ENCODE measurements at places on chromosomes 4 and X. TPM values are rescaled to one million over a fixed set of nuclear protein-coding genes. Genes with fewer than 3 reads are reported as not detected.

DNA sequence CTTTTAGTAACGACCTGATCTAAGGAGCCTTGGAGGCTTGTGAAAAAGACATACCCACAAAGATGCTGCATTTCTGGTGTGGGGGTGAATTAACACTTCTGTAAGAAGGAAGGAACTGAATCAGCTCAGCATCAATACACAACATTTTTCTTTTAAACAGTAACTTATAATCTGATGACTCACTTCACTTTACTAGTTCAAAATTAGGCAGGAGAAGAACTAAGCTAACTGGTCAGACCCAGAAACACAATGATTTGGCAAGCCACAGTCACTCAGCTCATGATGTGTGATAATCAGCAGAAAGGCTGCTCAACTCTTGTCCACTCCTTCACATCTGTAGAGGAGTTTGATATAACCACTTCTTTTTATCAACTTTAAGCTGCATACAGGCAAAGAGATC lies 4.6 kb downstream of the MMAA start:
- peak; percentile 43 for DNase-seq

GRCh38 chr4:140903522-140904475 lies 147.6 kb upstream of the TBC1D9 start:
- peak; percentile 35 for DNase-seq

- DNase-seq = no peak
Measured at GRCh38 chrX:42951747-42952146, 173.8 kb upstream of the PPP1R2C start.

- DNase-seq = no peak
Measured at GRCh38 chr4:104235967-104236366, 258.7 kb downstream of the CXXC4 start.

GRCh38 chr4:88846206-88846790 lies 148.7 kb upstream of the NAP1L5 start:
- no peak for DNase-seq

DNA sequence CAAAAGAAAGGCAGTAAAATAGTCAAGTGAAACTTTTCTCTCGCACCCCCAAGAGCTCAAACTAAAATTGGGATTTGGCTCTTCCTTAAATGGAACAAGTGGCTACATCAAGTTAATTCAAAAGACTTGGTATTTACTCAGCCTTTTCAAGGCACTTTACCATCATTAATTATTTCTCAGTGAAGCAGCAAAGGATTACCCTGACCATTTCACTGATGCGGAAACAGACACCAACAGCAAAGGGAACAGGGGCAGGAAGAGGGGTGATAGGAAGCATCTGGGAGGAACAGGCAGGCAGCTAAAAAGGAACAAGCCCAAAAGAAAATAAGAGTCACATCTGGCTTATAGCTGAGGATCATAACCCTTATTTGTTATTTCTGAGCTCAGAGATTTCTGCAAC lies 2.7 kb downstream of the SCML2 start:
- no peak for DNase-seq

Gene ETDB
- total RNA-seq = not detected

GRCh38 chr4:103137446-103137827 lies 37.8 kb upstream of the BDH2 start:
- DNase-seq = no peak

DNA sequence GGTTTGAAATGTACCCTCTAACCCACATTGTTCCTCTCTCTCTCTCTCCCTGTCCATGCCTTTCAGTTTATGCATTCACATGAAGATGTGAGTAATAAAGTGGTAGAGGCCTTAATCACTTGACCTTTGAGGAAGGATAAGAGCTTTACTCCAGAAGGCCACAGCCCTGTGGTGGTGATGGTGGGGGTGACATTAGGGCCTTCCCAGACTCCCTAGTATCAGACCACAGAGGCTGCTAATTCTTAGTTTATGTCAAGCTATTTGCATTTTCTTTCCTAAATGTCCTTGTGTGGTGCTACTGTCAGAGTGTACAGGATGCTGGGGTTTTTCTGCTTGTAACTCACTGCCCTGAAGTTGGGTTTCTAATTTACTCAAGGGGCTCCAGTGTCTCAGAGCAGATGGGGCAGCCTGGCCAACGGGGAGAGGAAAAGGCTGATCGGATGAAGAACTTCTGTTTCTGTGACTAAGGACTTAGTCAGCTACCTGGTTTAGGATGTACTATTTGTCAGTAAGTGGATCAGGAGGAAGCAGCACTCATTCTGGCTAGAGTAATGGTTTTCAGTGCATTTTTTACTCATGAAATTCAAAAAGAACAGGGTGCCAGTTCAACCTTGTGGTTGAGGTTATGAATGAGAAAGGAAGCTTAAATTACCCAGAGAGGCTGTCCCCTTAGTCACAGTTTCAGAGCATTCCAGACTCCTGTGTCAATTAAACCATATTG lies 509.6 kb upstream of the DIPK2B start:
- DNase-seq = peak; percentile 81

Gene ASB5
- total RNA-seq = not detected

DNA sequence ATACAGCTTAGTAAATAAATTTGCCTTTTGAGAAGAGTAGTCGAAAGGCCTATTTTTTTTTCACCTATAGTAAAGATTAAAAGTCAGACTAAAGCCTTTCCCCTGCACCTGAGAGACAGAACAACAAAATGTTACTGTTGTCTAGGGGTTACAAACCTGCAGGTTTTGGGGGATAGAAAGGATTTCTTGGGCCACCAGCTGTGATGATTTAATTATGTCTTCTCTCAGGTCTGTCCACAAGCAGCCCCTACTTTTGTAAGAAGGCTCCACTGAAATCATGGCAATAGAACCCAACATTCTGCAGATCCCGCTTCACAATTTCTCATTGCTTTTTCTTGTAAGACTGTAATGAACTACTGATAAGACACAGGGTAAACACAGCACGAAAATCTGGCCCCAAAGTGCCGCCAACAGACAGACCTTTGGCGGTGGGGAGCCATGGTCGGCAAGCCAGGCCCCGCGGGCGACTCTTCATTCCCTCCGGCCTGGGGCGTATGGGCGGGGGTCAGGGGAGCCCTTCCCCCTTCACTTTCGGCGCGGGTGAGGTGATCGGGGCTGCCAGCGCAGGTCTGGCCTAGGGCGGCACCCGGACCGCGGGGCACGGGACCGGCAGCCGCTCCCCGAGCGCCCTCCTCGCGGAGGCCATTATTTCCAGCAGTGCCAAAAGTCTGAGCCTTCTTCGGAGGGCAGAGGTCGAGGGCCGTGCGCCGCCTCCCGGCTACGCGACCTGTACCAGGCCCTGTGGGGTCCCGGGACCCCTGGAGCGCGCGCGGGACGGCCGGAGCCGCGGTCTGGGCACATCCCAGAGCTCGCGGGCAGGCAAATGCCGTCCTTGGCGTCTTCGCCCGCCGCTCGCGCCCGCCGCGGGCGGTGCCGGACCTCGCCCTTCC lies 812 bp upstream of the KDM6A start:
- DNase-seq = no peak

GRCh38 chrX:1466971-1467561 lies 14.4 kb upstream of the ASMTL start:
- no peak for DNase-seq

- DNase-seq = no peak
Measured at GRCh38 chr4:176291748-176292147, 22.7 kb upstream of the ASB5 start.

GRCh38 chr4:100936661-100937375 lies 410.5 kb downstream of the PPP3CA start:
- no peak for DNase-seq

DNA sequence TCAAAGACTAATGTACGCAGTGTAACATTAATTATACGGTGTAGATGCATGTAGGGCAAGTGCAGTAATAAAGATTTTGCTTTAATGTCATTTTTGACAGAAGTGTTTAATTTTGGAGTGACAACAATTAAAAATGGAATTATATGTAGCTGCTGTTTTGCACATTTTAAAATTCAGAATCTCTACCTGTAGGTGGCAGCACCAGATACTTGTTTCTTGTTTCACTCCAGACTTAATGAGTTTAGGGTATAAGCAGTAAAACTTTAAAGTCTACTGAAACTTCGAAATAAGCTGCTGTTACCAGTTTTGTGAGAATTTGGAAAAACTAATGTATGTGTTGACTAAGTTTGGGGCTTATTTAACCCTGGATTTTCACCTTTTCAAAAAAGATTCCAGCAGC lies 144.9 kb downstream of the POLA1 start:
- no peak for DNase-seq

DNA sequence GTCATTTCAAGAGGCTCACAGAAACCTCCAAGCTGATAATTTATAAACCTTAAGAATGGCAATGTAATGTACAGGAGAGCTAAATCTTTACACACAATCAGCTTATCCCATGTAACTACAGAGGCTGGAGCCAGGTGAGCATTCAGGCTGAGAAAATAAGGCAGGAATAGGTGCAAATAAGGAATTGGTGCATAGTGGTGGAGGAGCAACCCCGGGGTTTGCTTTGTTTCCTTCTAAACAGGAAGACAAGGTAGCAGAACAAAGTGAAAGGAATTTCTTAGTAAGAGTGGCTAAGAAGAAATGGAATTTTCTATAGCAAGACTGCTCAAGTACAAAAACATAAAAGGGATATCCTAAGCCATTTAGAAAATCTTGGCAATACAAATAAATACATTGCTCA lies 82.4 kb downstream of the NR3C2 start:
- DNase-seq = no peak

DNA sequence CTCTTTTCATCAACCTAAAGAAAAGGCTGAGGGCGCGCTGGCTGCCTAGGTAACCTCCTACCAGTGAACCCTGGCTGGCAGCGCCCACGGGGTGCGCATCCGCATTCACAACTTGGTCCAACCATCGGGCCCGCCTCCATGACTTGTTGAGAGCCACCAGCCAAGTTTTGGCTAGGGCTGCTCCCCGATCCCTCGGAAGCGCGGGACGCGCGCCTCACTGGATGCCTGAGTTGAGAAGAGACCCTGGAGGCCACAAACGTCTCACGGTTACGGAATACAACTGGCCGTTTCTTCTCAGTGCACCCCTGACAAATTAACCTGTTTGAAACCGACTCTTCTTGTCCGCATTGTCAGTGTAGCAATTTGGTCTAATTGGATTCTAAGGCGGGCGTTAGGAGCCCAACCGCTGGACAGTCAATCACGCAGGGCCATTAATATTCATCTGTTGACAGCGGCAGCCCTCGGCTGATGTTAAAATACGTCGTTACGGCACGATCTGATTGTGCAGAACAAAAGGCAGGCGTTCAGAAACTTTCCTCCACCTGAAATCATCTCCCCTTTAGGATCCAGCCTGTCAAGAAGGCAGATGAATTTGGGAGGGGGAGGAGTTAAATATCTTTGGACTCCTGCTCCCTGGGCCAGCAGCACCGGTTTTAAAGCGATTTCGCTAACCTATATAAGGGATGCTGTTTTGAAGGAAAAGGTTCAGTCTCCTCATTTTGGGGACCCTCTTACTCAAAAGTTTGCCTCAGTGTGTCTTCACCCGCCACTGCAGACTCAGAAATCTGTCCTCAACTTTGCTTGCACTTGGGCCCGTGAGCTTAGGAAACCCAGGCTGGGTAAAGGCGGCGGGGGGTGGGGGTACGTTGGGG lies 1.2 kb downstream of the GPC3 start:
- no peak for DNase-seq

DNA sequence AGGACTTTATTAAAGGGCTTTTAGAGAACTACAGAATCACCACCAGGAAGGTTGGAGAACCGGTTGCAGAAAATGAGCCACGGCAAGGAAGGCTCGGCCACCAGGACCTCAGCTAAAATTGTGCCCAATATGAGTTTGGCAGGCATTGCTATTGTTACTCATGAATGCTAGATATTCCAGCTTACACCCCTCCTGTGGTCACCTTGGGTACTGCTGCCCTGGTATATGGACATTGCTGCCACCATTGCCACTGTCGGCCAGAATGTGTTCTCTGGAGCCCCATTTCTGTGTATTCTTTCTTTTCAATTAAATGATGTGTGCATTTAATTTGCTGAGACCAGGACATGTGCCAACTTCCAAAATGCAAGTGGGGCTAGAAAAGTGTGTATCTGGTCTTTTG lies 626.7 kb upstream of the BOD1L1 start:
- DNase-seq = no peak

DNA sequence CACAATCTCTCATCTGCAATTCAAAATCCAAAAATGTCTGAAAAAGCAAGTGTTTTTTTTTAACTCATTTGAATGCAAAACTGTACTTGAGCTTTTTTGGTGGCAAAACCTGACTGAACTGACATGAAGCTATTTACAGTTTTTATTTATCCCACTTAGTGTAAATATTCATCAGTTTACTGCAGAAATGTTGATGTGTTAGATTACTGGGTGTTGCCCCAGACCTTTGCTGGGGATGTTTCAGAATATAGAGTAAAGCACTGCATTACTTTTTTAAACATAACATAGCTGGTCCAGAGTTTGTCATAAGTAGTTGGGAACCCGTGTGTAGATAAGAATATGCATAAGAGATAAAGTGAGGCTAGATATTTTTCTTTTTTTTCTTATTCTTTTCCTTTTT lies 27.3 kb downstream of the PTPN13 start:
- DNase-seq = no peak

Gene USP46
- 8.5 TPM for total RNA-seq

GRCh38 chr4:142293536-142293935 lies 552.6 kb downstream of the INPP4B start:
- DNase-seq = no peak

Gene CT45A10
- not detected for total RNA-seq

- DNase-seq = no peak
Measured at GRCh38 chr4:52195869-52196268, 144.8 kb downstream of the SPATA18 start.

Gene NUDT10
- total RNA-seq = 3.2 TPM

- no peak for DNase-seq
Measured at GRCh38 chrX:153824348-153824747, 6.0 kb downstream of the PDZD4 start.

- no peak for DNase-seq
Measured at GRCh38 chr4:102791318-102791835, 30.6 kb upstream of the MANBA start.

DNA sequence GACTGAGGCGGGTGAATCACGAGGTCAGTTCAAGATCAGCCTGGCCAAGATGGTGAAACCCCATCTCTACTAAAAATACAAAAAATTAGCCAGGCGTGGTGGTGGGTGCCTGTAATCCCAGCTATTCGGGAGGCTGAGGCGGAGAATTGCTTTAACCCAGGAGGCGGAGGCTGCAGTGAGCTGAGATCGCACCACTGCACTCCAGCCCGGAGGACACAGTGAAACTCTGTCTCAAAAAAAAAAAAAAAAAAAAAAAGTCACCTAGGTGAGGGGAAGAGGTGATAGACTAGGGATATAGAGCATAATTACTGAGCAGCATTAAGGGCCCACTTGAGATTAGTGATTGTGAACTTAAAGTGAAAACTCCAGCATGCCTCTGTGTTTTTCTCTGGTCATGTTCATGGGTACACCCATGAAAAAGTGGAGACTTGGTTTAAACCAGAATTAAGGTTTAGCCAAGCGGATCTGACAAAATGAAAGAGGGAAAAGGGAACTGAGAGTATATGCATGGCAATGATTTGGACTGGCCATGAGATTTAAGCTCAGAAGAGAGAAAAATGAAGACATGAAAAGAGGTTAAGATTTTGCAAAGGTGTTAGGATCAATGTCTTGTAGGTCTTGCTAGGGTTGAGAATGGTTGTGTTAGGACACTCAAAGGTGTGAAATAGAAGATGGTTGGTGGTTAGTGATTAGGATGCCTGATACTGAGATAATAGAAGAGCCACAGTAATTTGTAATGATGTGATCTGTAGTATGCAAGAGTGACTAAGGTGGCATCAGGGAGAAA lies 105.0 kb downstream of the RAB28 start:
- no peak for DNase-seq
